ENCODE measurements at places on chromosomes 5 and 9. TPM values are rescaled to one million over a fixed set of nuclear protein-coding genes. Genes with fewer than 3 reads are reported as not detected.

The CAST gene
- 71.4 TPM for polyA plus RNA-seq

GRCh38 chr9:90343991-90344390, 298.6 kb downstream of the DIRAS2 start:
- DNase-seq = peak; percentile 97

DNA sequence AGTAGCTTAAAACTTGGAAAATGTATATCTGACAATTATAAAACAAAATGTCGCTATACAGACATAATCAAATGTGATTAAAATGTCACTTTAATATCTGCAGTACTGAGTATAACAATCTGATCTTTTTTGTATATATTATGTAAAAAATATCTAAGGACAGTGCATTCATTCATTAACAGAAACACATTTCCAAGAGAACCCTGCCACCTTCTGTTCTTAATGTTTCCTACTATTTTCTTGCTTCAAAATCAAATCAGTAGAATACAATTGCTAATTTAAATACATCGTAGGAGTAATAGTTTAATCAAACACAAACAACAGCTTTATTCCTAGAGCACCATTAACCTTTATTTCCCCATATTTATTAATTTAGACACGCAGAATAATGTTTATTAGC, 142.6 kb upstream of the ST8SIA4 start:
- DNase-seq = no peak

DNA sequence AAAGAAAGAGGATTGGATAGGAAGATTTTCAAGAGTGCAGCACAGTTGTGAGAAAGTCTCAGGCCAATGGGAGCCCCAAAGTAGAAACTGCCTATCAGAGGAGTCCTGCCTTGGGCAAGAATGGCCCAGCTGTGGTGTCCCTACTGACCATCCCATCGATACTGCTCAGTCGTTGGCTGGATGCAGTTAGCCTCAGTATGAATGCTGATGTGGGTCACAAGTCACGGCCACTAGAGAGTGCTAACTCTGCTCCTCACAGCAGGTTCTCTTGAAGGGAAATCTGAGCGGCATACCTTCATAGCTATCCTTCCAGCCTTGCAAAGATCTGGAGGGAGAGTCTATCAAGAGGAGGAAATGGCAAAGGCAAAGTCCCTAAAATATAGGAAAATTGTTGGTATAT, 11.6 kb upstream of the CETN3 start:
- DNase-seq = no peak

DNA sequence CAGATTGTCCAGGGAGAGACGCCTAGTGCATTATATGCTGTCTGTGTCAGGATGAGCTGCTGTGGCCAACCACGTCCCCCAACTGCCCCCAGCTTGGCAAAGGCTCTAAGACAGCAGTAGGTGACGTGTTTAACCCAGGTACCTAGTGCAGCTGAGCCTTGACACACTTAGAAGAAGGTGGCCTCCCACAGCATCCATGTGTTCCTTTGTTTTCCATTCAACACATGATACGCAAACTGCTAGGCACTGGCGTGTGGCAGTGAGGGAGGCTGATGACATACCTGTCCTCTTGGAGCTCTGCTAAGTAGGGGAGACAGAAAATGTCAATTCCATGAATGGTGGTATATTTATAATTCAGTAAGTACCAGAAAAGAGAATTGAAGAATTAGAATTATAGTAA, 291.7 kb downstream of the NR3C1 start:
- no peak for DNase-seq

- DNase-seq = no peak
These were observed 28.7 kb downstream of the XPA start for GRCh38 chr9:97668485-97668884.
